Effector CD8-positive, alpha-beta T cell (primary cell): ENCODE measurements at places on chromosomes 11 and 22.

DNA sequence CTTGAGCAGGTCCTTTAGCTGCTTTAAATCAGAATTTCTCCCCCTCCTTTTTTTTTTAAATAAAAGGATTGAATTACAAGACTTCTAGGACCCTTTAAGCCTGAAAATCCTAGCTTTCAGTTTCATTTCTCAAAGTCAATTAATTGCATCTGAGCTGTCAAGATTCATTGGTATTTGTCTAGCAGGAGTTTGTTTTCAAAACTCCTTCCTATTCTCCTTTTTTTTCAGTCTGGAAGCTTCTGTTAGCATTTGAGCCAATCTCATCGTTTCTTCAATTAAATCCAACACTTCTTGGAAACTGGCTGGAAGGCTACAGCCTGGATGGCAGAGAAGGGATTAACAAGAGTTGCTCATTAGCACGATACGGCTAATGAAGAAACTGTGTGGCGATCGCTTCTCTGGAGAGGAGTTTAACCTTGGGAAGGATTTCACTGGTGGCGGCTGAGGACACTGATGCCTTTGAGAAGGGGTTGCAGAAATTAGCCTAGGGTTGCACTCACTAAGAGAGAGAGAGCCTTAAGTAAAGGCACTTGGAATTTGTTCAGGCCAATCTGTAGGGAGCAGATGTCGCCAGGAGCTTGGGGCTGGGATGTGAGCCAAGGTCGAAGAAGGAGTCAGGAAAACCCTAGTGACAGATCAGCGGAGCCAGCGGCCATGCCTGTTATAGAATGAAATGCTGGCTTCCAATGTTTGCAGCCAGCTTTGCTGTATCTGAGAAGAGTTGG, 43.8 kb upstream of the API5 start:
- no peak for DNase-seq

DNA sequence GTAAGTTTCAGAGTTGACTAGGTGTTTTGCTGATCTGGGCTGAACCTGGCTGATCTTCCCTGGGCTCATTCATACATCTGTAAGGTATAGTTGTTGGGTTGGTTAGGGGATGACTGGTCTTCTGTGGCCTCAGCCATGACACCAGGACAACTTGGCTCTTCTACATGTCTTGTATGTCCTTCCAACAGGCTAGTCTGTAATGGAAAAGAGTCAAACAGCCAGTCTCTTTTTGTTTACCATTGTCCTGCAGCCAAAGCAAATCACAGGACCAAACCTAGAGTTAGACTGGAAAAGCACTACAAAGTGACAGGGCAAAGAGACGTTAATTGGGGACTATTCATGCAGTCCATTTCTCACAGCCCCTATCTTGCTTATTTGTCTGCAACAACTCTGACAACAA, 17.8 kb downstream of the SERPING1 start:
- no peak for DNase-seq

GRCh38 chr11:34480314-34480713, 33.3 kb downstream of the ELF5 start:
- no peak for DNase-seq

DNA sequence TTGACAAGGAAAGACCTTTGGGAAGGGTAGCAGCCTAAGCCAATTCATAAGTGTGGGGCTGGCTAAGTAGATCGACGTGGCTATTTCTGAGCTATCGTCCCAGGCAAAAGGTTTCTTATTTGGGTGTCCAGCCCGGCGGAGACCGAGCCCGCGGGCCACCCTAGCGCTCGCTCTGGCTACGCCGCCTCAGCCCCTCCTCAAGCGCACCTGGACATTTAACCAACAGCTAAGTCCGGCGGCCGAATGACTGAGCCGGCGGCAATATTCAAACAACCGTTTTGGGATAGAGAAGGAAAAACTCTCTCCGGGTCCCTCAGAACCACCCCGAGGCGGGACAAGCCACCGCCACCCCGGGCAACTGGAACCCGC, 457 bp downstream of the RNF141 start:
- no peak for DNase-seq

GRCh38 chr22:39715778-39716495, 145.4 kb downstream of the CACNA1I start:
- no peak for DNase-seq

- DNase-seq = no peak
These were observed 83.5 kb upstream of the OR9Q1 start for GRCh38 chr11:57940044-57940756.

- DNase-seq = no peak
These were observed at the start of gene LRRC10B for GRCh38 chr11:61507962-61508861. Gene LRRC10B, plus strand, starts transcription at chr11:61508749. Its CDS starts 250 bp downstream, at chr11:61508999.

DNA sequence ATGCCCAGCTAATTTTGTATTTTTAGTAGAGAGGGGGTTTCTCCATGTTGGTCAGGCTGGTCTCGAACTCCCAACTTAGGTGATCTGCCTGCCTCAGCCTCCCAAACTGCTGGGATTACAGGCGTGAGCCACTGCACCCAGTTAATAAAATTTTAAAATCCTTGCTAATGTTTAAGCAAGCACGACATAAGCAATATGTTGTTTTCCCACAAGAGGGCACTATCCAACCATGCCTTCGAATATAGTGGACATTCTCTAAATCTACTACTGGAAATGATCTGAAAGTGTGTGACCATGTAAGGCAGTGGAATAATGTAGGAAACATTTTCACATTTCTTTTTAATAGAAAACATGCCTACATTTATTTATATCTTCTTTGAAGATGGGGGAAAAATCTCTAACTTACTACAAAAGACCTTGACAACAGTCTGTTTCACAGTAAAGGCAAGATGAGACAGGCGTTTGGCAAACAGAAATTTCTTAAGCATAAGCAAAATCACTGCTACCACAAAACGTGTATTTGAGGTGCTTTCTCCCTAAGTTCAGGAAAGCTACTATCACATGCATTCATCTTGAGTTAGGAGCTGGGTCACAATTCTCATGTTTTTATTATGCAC, 38.2 kb downstream of the PITPNB start:
- DNase-seq = no peak

DNA sequence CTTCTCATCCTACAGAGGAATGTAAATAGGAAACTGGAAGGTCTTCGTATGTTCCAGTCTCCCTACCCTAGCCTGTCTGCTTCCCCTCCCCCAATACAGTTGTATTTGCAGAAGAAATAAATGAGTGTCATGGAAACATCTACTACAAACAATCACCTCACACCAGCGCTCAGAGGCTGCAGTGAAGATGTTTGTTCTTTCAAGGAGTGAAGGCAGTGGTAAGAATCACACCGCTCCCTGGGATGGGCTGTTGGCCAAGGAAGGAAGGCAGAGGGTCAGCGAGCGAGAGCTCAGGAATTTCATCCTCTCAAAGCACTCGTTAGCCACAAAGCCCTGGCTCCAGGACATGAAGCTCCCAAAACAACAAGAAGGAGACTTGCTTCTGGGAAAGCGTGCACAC, 1.1 kb upstream of the IGSF9B start:
- no peak for DNase-seq

GRCh38 chr22:40685406-40685805, 6.1 kb downstream of the MCHR1 start:
- no peak for DNase-seq

DNA sequence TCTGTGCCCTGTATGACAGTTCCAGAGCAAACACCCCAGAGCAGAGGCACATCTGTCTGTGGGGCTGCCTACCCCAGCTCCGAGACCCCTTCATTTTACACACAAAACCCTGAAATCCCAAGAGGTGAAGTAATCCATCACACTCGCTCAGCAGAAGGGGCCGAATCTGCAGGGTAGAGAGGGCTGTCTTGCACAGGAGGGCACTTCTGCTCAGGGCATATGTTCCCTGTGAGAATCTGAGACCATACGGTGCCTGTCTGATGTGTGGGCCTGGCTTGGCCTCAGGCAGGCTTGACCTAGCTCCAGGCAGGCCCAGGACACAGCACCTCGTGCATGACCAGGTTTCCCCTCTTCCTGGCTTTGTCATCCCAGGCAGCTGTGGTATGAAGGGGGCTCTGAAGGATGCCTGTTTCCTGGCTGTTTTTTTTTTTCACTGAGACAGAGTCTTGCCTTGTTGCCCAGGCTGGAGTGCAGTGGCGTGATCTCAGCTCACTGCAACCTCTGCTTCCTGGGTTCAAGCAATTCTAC, 37.2 kb downstream of the GRIK4 start:
- no peak for DNase-seq

DNA sequence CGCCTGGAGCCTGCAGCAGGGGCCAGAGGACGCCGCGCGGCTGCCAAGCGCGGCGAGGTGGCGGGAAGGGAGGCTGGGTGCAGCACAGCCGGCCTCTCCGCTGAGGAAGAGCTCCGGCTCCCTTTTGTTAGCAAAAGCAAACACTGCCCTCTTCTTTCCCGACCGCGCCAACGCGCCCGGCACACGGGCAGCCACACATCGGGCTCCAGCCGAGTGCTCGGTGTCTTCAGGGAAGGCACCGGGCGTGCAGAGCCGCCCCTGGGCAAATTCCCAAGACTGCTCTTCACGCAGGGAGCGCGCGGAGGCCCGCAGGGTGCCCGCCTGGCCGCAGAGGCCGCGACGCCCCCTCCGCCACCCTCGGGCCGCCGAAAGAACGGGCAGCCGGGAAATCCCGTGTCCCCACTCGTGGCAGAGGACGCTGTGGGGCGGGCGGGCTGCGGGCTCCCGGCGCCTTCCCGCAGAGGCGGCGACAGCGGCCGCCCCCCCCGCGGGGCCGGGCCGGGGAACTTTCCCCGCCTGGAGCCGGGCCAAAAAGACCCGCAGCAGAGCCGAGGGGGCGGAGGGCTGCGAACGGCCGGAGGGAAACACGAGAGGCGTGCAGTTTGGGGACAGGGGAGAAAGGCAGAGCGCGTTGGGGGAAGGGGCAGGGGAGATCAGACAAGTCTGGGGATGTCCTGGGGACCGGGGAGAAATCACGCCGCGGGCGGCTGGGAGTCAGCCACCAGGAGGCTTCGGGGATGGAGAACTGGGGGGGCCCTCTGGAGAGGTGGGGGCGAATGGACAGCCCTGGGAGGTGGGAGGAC, 931 bp downstream of the CADM1 start:
- no peak for DNase-seq

DNA sequence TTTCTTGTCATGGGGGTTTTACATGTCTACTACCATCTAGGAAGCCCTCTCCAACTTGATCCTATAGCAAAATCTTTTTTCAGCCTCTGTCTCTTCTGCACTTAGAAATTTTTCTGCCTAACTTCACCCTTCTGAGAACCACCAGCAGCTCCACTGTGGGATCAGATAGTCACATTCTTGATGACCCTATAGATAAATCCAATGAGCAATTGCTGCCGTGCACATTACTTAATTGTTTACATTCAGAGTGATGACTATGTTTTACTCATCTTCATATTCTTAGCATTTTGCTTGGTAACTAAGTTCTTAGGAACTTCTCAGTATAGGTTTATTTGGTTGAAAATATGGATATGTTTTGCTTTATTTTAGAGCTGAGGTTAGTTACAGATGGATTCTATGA, 12.4 kb upstream of the ETS1 start:
- no peak for DNase-seq

GRCh38 chr22:38089474-38089851, 5.5 kb upstream of the SLC16A8 start:
- DNase-seq = no peak

- DNase-seq = no peak
These were observed 106.4 kb upstream of the FGF3 start for GRCh38 chr11:69925366-69926196.

- DNase-seq = no peak
These were observed 428.0 kb downstream of the TMEM135 start for GRCh38 chr11:87465716-87466115.

DNA sequence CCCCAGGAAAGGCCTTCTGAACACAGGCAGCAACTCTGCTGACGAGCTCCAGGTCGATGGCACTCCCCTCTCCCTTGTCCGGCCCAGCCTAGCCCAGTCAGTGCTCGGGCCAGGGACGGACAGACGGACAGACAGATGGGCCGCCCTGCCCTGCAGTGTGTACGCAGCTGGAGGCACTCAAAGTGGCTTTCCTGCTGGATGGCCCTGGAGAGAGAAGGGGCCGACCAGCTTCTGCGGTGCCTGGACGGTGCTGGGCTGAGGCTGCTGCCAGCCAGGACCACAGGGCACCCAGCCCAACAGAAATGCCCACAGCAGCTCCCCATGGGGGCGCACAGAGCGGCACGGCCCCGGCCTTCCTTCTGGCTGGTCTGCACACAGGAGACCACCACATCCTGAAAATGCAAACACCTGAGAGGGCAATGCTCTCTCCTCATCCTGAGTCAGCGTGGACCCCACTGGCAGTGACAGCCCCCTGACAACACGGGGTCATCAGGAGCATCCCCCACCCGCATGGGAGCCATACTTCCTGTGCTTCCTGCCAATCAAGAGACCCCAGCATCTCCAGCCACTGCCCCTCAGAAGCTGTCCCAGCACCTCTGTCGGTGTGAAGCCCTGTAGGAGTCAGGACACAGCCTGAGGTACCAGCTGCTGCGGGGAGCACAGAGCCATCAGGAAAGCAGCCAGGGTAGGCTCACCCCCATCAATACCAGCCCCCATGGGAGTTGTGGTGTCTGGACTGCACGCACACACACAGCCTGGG, 692 bp upstream of the MOB2 start:
- DNase-seq = no peak

DNA sequence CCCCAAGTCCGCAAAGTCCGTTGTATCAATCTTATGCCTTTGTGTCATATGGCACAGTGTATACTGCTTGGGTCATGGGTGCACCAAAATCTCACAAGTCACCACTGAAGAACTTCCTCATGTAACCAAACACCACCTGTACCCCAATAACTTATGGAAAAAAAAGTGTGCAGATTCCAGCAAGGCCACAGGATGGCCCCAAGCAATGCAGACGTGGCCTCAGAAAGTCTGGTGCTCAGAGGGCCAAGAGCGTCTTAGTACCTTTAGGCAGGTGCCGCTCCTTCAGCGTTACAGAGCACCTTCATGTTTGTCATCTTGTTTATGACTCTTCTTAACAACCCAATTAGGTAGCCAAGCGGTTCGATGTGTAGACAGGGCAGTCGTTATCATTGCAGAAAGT, 65.3 kb downstream of the PRDM11 start:
- DNase-seq = no peak

- no peak for DNase-seq
These were observed 617.4 kb downstream of the CNTN5 start for GRCh38 chr11:99638073-99638553.

GRCh38 chr11:70173018-70173417, 30.1 kb upstream of the FADD start:
- no peak for DNase-seq

DNA sequence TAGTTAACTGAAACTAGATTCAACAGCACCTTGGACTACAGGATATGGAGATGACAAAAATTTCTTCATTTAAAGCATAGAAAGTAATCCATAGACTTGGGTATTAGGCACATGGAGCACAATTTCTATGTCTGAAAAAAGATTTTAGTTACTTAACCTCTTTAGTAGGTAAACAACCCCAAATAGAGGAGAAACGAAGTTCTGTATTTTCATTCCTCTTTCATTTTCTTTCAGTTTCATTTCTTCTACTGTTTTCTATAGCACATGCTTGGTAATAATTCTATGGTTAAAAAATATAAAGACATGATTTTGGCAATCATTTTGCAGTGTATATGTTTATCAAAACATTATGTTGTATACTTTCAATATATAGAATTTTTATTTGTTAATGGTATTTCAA, 99.5 kb downstream of the CASP12 start:
- no peak for DNase-seq

DNA sequence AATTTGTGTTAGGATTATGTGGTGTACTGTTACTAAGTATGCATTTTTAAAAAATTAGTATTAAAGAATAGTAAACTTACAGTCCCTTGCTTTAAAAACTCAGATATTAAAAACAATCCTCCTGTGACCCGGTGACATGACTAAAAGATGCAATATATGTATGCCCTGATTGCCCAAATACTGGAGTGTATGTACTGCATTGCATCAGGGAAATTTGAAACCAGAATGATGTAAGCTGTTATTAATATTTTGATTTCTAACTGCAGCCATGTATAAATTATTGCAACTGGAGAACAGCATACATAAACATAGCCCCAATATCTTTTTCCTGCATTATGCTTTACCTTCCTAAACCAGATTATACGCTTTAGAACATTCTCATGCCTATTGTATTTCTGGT, 3.7 kb upstream of the HSPA8 start:
- no peak for DNase-seq
